ENCODE measurements at places on chromosomes 7 and 10. TPM values are rescaled to one million over a fixed set of nuclear protein-coding genes. Genes with fewer than 3 reads are reported as not detected.

The CALY gene
- total RNA-seq: not detected

The LIPM gene
- not detected for total RNA-seq

The ARMC10 gene
- 34.5 TPM for total RNA-seq

The CTTNBP2 gene
- total RNA-seq: 2.4 TPM

The TEX36 gene
- not detected for total RNA-seq

DNA sequence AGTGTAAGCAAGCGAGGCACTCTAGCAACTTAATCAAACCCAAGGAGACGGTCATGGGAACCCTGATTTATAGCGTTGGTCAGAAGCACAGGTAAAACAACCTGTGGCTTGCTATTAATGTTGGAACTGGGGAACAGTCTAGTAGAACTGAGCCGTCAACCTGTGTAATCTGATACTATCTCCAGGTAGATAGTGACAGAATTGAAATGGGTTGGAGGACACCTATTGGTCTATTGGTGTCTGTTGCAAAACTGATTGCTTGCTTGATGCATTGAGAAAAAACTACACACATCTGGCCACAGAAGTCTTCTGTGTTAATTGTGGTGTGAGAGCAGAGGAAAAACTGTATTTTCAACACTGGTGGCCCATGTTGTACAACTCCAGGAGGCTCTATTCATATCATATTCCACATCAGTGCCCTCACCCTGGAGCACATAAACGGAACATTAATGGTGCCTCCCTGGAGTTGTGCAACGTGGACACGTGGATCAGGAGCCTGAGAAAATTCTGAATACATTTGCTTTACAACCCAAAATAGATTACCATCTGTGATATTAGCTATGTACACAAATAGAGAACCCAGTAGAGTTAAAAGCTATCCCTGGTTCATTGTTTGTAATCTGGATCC, 112.2 kb downstream of the MYO3A start:
- H3K4me1 ChIP-seq: no peaks in the 10 kb centered on the region
- no peaks in the 10 kb centered on the region for H3K27me3 ChIP-seq
- no peaks in the 10 kb centered on the region for H3K36me3 ChIP-seq
- no peak overlapping the region for H3K4me3 ChIP-seq
- H3K27ac ChIP-seq: no peak overlapping the region

- peaks cover 10% of the 10 kb centered on the region for H3K36me3 ChIP-seq
- H3K4me3 ChIP-seq: no peak overlapping the region
- DNase-seq: no peak
- peaks cover 8% of the 10 kb centered on the region for H3K4me1 ChIP-seq
Observed at GRCh38 chr10:118943253-118943652, 86.3 kb upstream of the NANOS1 start.

DNA sequence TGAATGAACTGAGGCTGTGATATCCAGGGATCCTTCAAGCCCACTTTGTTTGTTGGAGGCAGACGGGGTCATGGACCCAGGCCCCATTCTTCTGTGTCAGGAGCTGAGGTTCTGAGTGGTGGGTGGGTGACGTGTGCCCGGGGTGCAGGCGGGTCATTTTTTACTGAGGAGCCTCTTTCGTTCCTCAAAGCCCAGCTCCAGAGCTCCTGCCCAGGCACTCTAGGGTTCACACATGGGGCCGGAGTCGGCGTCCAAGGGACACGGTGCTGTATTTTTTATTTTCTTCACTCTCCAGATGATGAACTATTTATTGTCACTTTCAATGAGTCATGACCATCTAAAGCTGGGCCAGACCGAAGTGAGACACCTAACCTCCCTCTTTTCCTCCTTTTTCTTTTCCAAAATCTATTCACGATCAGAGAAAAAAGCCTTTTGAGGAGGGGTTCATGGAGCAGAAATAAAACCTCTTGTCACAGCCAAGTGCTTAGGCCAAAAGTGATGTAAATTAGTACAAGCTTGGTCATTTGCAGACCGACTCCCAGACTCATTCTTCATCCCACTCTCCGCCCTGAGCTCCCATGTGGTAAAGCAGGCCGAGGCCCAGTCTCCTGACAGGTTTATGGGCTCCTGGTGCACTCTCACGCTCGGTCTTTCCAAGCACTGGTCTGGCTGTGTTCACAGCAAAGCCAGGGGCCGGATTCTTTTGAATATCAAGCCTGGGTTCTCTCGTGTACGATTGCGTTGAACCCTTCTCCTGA, 41.4 kb upstream of the PITRM1 start:
- DNase-seq: no peak
- H3K4me1 ChIP-seq: no peaks in the 10 kb centered on the region
- H3K4me3 ChIP-seq: no peak overlapping the region
- H3K27ac ChIP-seq: no peak overlapping the region

DNA sequence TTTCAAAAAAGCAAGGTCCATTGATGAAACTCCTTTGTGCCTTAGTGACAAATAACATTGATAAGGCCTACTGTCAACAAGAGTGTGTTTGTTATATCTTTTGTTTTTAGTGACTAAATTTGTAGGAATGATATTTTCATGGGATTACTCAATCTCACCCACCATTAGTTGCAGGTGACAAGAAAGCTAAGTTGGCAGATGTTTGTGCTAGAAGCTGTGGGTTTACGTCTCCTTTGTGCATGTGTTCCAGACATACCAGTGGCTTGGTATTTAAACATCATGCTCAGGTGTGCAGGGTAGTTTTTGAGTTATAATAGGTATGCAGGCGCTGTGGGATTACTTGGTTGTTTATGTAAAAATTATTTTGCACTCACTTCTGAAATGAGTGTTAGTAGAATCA, 178.6 kb downstream of the ANKRD30A start:
- DNase-seq: no peak
- H3K27ac ChIP-seq: no peak overlapping the region
- no peak overlapping the region for H3K4me3 ChIP-seq
- no peaks in the 10 kb centered on the region for H3K4me1 ChIP-seq
- H3K27me3 ChIP-seq: no peaks in the 10 kb centered on the region
- H3K36me3 ChIP-seq: no peaks in the 10 kb centered on the region

DNA sequence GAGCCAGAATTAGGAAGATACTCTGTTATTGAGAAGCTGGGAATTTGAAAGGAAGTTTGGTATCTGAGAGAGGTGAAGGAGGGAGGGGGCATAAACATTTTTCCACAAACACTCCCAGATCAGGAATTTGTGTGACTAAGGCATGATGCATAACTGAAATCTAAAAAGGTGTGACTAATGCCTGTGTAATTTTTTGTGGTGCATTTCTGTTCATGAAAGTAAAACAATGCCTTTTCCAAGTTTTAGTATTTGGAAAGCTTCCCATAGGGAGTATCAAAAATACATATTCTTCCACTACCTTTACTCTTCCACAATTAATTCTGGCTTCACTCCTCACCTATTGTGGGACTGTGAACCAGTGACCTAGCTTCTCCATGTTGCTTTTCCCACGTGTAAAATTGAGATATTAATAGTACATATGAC, 56.4 kb upstream of the CAV2 start:
- no peaks in the 10 kb centered on the region for H3K27me3 ChIP-seq
- H3K4me3 ChIP-seq: no peak overlapping the region
- peak; percentile 36 for DNase-seq
- peaks cover 65% of the 10 kb centered on the region for H3K4me1 ChIP-seq
- H3K27ac ChIP-seq: peak overlapping the region; percentile 71
- peaks cover 12% of the 10 kb centered on the region for H3K36me3 ChIP-seq

GRCh38 chr10:126661841-126662515, 8.5 kb downstream of the C10orf90 start:
- no peaks in the 10 kb centered on the region for H3K4me1 ChIP-seq
- no peaks in the 10 kb centered on the region for H3K36me3 ChIP-seq
- no peak for DNase-seq
- peaks cover 19% of the 10 kb centered on the region for H3K27me3 ChIP-seq
- no peak overlapping the region for H3K27ac ChIP-seq
